Diencephalon (tissue), 1 donor: ENCODE measurements at places on chromosomes 7 and 10. TPM values are rescaled to one million over a fixed set of nuclear protein-coding genes. Genes with fewer than 3 reads are reported as not detected.

Gene FGFBP3
- 21.7 TPM for total RNA-seq

Gene CYP26C1
- 0.23 TPM for total RNA-seq

Gene PCLO
- total RNA-seq = 77.5 TPM

Gene A1CF
- not detected for total RNA-seq

Gene STEAP1B
- 1.8 TPM for total RNA-seq
